ENCODE measurements at places on chromosomes 1 and 21.

DNA sequence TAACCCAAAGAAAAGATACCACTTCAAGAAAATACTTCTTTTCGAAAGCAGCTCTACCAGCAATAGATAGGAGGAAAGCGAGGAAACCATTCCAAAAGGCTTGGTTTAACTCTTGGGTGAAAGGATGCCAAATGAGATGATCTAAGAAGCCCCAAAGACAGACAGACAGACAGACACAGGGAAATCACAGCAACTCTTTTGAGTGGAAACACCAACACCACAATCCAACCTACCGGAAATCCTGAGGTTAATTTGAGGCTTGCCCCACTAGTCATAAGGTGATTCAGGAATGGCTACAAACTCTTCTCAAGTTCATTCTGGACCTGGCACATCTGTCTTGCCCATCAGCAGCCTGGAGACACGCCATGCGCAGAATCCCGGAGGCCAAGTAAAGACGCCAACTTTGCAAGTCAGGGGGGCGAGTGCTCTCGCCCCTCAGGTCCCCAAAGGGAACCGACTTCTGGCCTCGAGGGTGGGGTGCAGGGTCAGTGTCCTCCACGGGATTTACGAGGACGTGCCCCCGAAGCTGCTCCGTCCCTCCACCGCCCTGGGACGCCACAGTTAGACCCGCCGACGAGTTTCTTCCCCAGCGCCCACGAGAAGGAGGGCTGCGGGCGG is 778 bp downstream of the EVI5 start:
- no peak for DNase-seq

DNA sequence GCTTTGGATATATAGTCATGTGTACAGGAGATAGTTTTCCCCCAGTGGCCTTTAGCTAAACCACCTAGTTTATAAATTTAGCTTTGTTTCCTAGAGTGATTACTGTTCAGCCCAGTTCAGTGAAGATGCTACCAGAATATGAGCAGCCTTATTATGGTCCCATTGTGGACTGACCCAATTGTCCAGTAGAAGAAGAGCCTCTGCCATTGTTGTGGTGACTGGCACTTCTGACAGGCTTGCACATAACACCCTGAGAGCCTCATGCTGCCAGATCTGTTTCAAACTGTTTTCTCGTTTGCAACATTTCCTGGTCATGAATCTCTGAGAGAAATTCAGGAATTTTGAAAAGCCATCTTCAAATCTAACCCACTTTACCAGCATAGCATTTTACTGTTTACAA is 20.6 kb downstream of the KPNA6 start:
- no peak for DNase-seq

- DNase-seq = no peak
These were observed 19.0 kb downstream of the BTG2 start for GRCh38 chr1:203324105-203325025.

DNA sequence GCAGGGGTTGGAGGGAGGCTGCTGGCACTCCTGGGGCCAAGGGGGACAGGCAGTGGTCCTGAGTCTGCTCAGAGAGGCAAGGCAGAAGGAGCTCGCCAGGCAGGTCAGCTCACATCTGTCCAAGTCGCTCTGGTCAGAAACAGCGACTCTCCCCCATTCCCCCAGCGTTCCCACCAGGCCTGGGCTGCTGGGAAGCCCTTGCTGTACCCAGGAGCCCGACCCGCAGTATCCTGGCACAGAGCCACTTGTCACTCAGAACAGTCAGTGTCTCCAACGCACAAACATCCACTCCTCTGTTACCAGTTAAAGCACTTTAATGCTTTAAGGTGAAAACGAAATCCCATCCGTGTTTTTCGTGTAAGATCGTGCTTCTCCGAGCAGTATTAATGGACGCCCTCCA is 16.6 kb upstream of the CCDC27 start:
- no peak for DNase-seq

GRCh38 chr1:160374306-160375110 is 7.6 kb downstream of the NHLH1 start:
- DNase-seq = no peak
